NCI-H1048 (cell line): ENCODE measurements at places on chromosomes 16 and 17.

- DNase-seq, result no peak
Measured at GRCh38 chr16:49466529-49466831, 92.9 kb downstream of the C16orf78 start.

DNA sequence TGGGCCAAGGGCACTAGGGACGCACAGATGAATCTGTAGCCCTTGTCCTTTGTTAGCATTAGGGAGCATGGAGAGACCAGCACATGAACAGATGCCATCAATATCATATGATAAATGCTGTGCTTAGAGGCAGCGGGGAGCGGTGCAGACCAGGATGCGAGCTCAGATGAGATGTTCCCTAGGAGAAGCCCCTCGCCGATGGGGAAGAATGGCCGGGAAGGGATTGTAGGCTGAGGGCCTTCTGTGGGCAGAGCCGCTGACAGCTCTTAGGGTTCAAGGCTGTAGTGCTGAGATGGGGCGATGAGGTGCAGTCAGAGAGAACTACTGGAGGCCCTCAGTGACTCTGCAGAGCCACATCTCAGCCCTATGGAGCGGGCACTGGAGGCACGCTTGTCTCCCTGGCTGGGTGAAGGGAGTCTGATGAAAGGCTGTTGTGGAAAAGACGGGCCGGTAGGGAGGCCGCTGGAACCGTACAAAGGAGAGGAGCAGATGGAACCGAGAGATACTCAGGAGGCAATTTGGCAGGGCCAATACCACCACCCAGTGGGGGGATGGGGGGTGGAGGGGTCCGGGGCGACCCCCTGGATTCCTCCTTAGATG is 66.3 kb upstream of the ENDOV start:
- DNase-seq, result no peak

DNA sequence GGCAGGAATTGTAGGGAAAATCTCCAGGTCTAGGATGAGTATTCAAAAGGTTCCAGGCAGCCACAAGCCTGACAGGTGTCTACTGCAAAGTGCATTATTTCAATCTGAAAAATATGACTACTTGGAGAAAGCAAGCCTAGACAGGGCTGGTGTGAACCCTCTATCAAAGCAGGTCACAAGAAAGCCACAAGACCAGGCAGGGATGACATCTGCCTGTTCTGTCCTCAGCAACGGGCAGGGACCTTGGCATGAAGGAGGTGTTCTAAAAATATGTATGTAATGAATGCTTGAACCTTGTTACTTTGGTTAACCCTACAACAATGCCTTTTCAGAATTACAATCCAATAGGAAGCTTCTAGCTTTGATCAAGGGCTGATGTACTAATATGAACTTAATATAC is 1.2 kb upstream of the COX6A2 start:
- no peak for DNase-seq

GRCh38 chr16:88720396-88720970 is 14.2 kb downstream of the CTU2 start:
- no peak for DNase-seq

GRCh38 chr17:62824290-62825131 is 16.4 kb upstream of the MARCHF10 start:
- DNase-seq, result no peak

GRCh38 chr17:73914536-73915274 is 270.5 kb upstream of the SDK2 start:
- no peak for DNase-seq

DNA sequence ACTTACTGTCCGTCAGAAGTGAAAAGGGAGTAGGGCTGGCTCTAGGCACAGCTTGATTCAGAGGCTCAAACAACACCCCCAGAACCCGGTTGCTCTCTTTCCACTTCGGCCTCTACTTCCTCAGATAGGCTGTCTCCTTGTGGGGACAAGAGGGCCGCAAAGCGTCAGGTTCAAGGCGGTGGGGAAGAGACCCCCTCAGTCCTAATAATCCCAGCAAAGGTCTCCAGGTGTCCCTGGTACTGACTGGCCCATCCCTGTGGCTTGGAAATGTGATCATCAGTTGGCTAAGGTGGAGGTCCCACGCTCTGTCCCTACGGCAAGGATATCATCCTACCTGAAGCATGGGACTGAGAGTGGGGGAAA is 26.0 kb downstream of the NGFR start:
- DNase-seq, result no peak

DNA sequence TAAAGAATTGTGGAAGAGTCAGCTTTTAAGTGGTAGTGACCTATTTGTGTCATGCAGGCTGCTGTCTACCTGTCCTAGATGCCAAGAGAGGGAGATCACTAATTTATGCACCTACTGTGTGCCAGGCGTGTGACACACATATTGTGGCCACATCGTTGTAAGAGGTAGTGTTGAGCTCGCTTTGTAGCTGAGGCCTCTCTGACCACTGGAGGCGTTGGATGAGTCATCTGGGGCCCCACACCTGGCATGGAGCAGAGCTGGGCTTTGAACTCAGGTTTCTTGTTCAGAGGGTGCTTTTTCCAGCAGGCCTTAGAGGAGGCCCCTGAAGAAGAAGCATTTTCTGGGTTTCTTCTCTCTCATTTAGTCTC is 52.3 kb upstream of the LGALS9 start:
- no peak for DNase-seq

- no peak for DNase-seq
Measured at GRCh38 chr17:65593092-65593854, 31.8 kb upstream of the AXIN2 start.

- DNase-seq, result no peak
Measured at GRCh38 chr16:76910931-76911330, 280.1 kb upstream of the MON1B start.

DNA sequence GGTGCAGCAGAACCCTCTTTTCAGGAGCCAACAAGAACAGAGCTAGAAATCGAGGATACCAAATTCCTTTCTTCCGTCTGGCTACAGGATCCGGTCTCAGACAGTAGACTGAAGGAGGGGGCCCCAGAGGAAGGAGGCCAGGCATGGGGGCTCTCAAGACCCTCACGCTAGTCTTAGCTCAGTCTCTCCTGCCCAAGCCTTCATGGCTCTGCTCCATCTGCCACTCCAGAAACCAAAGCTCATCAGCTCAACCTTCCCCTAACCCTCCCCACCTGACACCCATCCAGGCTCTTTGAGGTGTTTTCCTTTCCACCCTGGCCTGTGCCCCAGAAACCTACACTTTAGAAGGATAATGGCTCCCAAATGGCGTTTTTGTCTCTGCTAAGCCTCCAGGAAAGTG is 6.2 kb upstream of the TMEM92 start:
- DNase-seq, result no peak

- DNase-seq, result no peak
Measured at GRCh38 chr17:82879241-82879640, 39.4 kb upstream of the ZNF750 start.

DNA sequence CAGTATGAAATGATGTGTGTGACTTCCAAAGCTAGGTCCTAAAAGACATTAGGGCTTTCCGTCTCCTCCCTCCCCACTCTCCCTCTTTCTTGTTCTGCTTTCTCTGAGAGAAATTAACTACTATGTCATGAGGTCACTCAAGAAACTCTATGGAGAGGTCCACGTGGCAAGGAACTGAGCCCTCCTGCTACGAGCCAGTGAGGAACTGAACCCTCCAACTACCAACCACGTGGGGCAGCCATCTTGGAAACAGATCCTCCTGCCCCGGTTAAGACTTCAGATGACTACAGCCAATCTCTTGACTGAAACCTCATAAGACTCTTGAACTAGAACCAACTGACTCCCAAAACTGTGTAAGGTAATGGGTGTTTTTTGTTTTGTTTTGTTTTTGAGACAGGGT is 4.2 kb upstream of the ALOX15 start:
- DNase-seq, result no peak

- DNase-seq, result no peak
Measured at GRCh38 chr16:77850636-77851333, 62.4 kb downstream of the VAT1L start.

DNA sequence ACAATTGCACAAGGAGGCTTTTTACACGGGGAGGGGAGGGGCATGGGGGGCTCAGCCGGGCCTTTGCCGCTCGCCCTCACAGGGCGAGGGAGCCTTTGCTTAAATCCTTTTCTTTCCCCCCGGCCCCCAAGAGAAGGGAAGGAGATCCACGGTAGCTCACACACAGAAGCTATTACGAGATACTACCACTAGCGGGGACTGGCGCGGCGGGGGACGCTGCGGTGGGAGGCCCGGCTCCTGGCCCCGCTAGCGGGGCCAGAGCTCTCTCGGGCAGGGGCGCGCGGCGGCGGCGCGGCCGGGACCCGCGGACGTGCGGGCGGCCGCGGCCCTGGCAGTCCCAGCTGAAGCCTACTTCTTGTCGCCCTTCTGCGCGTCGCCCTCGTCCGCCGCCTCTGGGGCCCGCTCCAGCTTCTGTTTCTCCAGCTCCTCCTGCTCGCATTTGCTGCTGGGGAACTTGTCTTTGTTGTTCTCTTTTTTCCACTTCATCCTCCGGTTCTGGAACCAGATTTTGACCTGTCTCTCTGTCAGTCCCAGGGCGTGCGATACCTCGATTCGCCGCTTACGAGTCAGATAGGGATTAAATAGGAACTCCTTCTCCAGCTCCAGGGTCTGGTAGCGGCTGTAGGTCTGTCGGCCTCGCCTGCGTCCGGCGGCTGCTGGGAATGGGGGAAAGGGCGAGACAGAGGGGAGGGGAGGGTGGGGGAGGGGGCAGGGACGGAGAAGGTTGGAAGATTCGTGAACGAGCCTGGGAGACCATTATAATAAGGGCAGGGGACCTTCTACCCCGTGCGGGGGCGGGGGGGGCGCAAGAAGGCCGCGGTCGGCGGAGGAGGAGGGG is 2.0 kb downstream of the HOXB8 start:
- no peak for DNase-seq

DNA sequence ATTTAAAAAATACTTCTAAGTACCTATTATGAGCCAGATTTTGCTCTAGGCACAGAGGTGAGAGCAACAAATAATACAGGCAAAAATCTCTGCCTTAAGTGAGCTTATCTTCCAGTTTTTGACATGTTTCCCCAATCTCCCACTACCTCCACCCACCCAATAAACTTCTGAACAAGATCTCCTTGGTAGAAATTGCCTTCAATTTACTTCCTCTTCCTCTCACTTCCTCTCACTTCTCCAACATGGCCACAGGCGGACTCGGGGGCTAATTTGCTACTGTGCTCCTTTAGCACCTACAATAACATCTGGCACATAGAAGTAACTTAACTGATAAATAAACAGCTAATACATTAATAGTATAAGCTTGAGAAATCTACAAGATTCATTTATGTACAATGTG is 82.6 kb downstream of the CACNG1 start:
- DNase-seq, result no peak

- DNase-seq, result no peak
Measured at GRCh38 chr17:78423961-78424675, 45.7 kb downstream of the PGS1 start.

DNA sequence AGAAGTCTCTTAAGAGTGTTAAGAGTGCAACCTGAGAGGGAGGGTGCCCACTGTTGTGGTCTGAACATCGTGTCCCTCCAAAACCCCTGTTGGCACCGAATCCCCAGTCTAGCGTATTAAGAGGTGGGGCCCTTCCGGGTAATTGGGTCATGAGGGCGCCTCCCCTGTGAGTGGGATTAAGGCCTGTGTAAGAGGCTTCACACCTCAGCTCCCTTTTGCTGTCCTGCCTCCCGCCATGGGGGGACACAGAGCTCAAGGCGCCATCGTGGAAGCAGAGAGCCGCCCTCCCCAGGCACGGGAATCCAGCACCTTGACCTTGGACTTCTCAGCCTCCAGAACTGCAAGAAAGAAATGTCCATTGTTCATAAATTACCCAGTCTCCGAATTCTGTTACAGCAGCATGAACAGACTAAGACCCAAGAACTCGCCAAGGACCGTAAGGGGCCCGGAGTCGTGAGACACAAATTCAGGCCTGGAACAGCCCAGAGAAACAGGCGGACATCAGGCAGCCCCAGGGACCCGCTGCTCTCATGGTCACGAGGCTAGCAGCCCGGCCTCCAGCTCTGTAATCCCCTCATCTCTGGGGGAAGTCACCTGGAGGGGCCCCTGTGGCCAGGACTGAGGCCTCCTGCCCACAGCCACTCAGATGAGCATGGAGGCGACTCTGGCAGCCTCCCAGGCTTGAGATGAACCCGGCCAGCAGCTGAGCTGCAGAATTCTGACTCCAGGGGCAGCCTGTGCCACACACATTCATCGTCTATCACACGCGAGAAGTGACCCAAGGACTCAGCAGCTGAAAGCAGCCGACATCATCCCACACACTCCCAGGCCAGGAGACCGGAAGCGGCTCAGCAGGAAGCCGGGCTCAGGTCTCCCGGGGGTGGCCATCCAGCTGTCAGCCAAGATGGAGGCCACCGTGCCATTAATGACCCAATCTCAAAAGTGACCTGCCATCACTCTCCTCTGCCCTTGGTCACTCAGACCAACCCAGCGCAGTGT is 12.8 kb upstream of the CHMP6 start:
- no peak for DNase-seq

DNA sequence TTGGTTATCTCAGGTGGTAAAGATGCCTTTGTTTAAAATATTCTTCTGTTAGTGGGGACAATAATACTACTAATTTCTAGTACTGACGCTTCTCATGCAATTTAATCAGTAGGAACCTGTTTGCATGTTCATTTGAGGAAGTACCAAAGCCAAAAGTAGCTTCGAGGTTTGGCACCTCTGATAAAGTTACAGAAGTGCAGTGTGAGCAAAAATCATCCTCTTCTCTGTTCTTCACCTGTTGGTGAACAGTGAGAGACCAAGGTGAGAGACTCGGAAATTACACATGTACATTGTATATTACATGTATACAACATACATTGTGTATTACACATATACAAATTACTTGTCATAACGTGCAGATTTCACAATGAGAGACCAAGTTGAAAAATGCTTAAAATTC is 404.6 kb downstream of the MAF start:
- DNase-seq, result no peak

DNA sequence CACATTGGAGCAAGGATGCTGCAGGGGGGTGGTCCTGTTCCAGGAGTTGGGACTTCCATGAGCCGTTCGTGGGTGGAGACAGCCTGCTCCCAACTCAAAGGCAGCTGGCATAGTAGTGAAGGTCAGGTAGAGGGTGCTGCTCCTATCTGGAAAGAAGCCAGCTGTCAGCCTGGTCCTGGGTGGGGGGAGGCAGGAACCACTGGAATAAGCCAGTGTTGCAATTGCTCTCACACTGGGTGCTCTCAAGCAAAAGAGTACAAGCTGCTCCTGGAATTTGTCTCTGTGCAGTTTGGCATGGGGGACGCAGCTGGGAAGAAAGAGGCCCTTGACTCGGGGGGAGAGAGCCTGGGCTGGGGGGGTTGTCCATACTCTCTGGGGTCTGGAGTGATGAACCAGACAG is 8.7 kb downstream of the CACNG5 start:
- no peak for DNase-seq
